ENCODE measurements at places on chromosomes 3 and 15. TPM values are rescaled to one million over a fixed set of nuclear protein-coding genes. Genes with fewer than 3 reads are reported as not detected.

Gene NANOGP8
- not detected for total RNA-seq

Gene TMIE
- total RNA-seq: 0.89 TPM

DNA sequence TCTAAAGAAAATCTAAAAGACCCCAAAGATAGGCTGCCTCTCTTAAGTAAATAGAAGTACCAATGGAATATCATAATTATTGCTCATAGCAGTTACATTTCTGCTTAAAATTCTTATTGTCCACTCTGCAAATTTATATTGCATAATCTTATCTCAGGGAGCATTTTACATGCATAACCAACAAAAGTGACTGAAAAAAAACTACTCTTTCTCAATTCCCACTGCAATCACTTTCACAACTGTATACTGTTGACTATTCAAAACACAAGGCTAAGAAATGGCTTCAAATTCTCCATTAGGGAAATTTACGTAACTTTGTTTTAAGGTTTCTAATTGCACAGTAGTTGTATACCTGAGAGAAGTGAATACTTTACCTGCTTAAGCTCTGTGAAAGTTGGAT lies 56.3 kb downstream of the HMG20A start:
- DNase-seq: no peak

DNA sequence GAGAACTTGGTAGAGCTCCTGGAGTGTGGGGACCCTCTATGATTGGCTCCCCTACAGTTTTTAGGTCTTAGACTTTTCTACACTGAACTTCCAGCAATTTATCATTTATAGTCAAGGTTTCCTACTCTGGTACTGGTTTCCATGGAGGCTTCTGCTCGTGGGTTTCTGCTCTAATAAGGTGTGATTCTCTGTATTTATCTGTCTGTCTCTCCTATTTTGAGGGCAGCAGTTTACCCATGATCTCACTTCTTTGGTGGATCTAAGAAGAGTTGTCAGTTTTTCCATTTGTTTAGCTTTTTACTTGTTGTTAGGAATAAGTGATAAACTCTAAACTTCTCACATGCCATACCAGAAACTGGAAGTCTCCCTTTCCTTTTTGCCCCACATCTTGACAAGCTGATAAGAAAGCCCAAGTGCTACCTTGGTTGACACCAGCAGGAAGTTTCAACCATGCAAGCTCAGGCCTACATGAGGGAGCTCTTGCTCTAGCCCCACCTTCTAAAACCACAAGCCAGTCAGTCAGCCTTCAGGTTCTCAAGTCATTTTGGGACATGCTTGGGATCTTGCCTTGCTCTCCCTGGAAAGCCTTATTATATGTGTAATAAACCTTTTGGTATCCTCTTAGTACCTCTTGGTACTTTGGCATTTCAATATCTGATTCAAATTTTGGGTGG lies 10.0 kb downstream of the TIMMDC1 start:
- no peak for DNase-seq

Gene PDZRN3
- total RNA-seq: 130 TPM

GRCh38 chr15:44695294-44695693 lies 15.8 kb downstream of the PATL2 start:
- no peak for DNase-seq

DNA sequence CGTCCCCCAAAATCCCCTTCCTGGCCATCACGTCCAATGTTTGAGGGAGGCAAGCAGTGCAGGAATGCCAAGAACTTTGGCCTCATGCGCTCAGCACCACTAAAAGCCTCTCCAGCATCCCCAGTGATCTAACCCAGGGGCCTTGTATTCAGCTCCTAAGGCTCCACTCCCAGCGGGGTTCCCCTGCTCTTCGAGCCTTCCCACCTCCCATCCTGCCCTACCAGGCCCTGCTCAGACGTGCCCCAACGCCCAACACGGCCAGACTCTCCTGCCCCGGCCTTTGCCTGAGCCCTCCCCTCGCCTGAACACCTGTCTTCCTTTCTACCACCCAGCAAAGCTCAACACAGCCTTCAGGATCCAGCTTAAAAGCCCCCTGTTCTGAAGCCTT lies 30.5 kb downstream of the PLXND1 start:
- DNase-seq: no peak

GRCh38 chr15:33985287-33985686 lies 17.0 kb downstream of the CHRM5 start:
- no peak for DNase-seq

DNA sequence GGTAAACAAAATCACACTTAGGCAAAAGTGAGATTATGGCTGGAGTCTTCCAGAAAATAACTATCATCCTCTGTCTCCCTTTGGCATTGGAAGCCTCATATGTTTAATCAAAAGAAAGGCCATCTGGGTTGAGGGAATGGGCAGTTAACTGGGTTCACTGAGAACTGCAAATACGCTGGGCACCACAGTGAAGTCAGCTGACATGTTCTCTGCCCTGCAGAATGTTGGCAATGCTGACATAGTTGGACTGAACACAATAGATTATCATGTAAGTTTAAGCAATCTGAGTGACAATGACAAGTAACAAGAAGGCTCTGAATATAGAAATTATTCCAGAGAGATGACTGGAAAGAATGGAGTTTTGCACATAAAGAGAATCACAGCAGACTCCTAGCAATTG lies 43.8 kb upstream of the SLC25A26 start:
- no peak for DNase-seq

Gene THBS1
- 35.4 TPM for total RNA-seq

GRCh38 chr15:75669191-75669878 lies 21.6 kb downstream of the SNX33 start:
- no peak for DNase-seq

Gene AMT
- 20.5 TPM for total RNA-seq

Gene WDR48
- total RNA-seq: 28.9 TPM

DNA sequence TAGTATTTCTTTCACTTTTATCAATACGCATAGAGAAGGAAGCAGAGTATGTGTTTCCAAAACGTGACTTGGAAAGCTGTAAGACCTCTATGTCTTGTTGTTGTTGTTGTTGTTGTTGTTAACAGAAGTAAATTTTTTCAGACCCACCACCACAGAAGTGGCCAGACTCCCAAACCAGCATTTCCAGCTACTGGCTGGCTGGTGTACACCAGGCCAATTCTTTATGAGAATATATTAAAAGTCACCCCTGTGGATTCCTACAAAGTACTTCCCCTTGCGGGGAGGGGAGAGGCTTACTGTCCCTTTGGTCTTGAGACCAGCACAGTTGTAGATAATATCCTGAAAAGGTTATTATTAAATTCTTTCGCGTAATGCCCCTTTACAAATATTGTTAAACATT lies 1.6 kb upstream of the FOXP1 start:
- no peak for DNase-seq

Gene EOMES
- total RNA-seq: 0.08 TPM

DNA sequence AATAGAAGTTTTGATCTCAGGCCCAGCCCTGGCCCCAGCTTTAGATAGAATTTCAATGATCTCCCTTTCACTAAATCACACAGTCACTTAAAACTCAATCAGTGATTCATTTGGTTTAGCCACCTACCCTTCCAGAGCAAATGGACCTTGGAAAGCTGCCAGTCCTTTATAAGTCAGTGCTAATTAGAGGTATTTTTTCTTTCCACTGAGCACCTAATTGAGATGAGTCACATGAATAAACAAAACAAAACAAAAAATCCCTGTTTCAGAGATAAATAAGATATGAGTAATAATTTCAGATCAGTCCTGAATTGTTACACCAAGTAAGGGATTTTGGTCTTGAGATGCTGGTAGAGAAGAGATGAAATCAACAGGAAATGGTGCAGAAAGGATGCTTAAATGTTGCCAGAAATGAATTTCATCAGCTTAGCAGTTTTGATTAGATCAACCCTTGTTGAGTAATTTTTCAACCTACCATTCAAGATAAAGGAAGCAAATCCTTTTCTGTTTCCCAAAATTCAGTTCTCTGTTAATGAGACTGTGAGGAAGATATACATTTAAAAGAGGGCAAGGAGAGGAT lies 352.0 kb upstream of the COL8A1 start:
- DNase-seq: no peak

- no peak for DNase-seq
These were observed 129.7 kb upstream of the TUSC7 start for GRCh38 chr3:116579840-116580239.

- no peak for DNase-seq
These were observed 41.8 kb downstream of the CCK start for GRCh38 chr3:42224178-42224577.

DNA sequence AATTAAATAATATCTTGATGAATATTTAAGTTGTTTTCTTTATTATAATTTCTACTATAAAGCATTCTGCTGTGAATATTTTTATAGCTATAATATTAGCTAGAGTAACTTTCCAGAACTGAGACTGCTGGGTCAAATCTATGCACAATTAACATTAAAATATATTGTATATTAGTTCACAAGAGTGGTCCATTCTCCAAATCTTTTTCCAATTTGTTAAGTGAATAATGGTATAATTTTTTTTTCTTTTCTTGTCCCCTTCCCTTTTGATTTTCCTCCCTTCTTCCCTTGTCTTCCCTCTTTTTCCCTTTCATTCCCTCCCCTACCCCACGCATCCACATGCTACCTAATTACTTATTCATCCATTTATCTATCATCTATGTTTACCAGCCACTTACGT lies 977.5 kb downstream of the TUSC7 start:
- no peak for DNase-seq

- no peak for DNase-seq
These were observed 413 bp downstream of the NUSAP1 start for GRCh38 chr15:41333026-41333562.

DNA sequence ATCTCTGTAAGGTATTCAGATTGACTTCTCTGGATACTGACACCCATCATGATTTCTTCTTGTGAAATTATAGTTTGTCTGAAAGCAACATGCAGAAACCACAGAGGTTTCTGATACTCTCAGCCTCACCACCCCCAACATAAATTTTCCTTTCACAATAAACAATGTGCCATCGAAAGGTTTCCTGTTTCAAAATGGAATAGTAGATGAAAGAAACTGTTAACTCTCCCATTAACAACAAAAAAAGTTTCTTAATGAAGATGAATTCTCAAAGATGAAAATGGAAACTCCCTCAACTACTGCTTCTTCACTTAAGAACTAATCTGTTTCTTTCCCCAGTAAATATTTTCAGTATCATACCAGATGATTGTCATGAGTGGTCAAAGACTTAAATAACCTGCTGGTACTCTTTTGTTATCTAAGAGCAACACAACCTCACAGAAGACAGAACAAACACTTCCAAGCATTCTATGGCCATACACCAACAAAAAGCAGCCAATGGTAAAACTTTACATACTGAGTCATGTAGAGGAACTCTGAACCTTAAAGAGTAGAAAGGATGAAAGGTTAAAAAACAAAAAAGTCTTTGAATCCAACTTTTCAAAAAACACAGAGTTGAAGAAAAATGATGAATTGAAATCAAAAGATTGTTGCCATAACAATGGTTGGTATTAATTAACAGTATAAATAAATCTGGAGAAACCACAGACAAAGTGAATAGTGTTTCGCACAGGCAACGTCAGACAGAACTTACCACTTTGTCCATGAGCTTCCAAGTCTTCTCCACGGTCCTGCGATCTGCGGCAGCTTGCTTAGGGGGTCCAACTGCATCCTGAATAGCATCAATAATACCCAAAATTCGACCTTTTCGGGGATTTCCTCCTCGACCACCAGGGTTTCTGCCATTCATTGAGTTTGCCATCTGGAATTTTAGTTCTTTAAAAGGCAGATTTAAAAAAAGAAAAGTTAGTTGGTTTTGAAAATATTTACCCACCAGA lies 1.9 kb downstream of the CBLB start:
- DNase-seq: no peak

DNA sequence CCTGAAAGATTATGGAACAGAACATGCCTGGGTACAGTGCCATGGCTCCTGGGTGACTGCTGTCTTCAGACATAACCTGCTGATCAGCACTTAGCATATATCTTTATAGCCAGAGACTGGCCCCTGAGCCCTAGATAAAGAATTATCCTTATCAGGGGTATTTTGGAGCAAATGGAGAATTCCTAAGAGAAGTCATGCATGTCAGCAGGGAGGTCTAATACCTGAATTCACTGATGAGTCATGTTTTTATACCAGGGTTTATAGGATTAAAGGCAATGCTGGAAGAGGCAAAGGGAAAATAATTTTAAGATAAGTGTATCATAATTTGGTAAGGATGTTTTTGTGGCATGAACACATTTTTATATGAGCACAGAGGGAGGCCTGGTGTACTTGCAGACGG lies 159.8 kb downstream of the ADAMTSL3 start:
- DNase-seq: no peak

- no peak for DNase-seq
These were observed 29.8 kb upstream of the MUC20 start for GRCh38 chr3:195690951-195691350.

Gene TP63
- not detected for total RNA-seq

DNA sequence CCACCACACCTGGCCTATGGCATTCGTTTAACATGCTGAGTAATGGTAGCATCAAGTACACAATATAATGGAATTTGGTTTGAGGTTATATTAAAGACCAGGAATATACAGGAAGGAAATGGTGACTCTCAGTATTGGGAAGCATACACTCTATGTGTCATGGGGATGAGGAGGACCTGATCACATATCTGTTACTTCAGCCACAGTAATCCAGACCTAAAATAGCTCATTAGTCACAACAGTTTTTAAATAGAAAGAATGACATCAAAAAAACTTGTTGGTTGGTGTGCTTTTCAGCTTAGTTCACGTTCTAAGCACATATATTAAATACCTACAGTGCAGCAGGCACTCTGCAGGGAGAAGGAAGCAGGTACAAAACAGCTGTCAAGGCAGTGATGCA lies 52.5 kb upstream of the ATP2C1 start:
- DNase-seq: no peak

- DNase-seq: no peak
These were observed 24.3 kb downstream of the FILIP1L start for GRCh38 chr3:100089812-100090668.

Gene SLC22A14
- not detected for total RNA-seq

- no peak for DNase-seq
These were observed 15.9 kb downstream of the IL17RB start for GRCh38 chr3:53862241-53862640.

Gene PTH1R
- 12.7 TPM for total RNA-seq

DNA sequence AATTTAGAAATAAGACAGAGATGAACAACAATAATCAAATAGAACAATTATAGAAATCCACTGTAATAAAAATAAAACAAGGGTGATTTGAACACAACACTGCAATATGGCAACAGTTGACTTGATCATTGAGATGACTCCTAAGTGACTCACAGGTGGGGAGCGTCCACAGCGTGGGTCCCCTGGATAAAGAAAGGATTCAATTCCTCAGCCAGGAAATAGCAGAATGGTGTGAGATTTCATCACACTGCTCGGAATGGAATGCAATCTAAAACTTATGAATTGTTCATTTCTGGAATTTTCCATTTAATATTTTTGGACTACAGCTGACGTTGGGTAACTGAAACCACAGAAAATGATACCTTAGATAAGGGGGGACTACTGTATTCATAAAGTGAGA lies 82.0 kb downstream of the CNTN3 start:
- no peak for DNase-seq

DNA sequence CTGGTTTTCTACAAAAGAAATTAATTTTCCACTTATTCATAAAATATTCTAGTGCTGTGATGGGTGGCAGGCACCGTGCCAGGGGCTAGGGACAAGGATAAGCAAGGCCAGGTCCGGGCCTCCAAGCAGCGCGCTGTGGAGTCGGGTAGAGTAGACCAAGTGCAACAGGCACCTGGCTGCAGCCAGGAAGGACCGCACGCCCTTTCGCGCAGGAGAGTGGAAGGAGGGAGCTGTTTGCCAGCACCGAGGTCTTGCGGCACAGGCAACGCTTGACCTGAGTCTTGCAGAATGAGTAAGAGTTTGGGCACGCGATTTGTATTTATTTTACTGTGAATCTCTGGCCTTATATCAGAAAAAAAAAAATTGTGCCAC lies at the start of gene CASR:
Gene CASR (plus strand): TSS at position 148 of the 372 bp plus-strand sequence. CDS start 70,522 bp downstream, outside the sequence.
- DNase-seq: peak; percentile 41

Gene PROK2
- total RNA-seq: 0.41 TPM

All from Right ventricle myocardium inferior (tissue), 1 donor.